ENCODE measurements at places on chromosomes 11 and 22.

- DNase-seq, result peak; percentile 90
These were observed 18.5 kb downstream of the ENDOD1 start for GRCh38 chr11:95108159-95108611.

- DNase-seq, result no peak
These were observed 26.8 kb downstream of the BARX2 start for GRCh38 chr11:129402206-129403171.

DNA sequence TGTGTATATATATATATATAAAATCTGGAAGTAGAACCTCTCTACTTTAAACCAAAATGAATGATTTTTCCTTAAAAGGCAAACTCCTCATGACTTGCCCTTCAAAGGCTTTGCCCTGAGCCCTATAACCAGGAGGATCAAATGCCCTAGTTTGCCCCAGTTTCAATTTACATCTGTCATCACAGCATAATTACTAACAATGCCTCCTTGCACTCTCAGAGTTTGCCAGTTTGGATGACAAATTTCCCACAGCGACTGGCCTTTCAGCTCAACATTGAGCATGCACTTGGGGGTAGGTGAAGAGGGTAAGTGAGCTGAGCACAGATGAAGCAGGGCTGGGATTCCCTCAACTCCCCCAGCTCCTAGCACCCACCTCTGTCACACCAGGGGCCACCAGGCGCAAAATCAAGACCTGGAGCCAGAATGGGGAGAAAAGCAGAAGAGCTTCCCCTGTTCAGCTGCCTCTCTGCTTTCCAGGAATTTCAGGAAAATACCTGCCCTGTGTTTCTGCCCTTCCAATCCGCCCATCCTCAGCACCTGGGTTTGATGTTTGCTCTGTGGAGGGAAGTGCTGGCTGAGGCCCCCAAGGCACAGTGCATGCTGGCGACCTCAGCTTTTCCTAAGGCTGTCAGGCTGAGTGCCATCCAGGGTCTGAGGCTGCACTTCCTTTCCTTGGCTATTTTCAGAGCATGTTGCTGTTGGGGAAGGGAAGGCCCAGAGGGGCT lies 67.5 kb downstream of the ADAMTS15 start:
- DNase-seq, result no peak

- no peak for DNase-seq
These were observed 89.8 kb downstream of the PLEKHA7 start for GRCh38 chr11:16924462-16924825.

- no peak for DNase-seq
These were observed 8.7 kb downstream of the DPP3 start for GRCh38 chr11:66488957-66489356.

- peak; percentile 36 for DNase-seq
These were observed 599 bp downstream of the SIK3 start for GRCh38 chr11:117097389-117098268.

GRCh38 chr11:130721023-130721681 lies 195.1 kb downstream of the SNX19 start:
- DNase-seq, result no peak

DNA sequence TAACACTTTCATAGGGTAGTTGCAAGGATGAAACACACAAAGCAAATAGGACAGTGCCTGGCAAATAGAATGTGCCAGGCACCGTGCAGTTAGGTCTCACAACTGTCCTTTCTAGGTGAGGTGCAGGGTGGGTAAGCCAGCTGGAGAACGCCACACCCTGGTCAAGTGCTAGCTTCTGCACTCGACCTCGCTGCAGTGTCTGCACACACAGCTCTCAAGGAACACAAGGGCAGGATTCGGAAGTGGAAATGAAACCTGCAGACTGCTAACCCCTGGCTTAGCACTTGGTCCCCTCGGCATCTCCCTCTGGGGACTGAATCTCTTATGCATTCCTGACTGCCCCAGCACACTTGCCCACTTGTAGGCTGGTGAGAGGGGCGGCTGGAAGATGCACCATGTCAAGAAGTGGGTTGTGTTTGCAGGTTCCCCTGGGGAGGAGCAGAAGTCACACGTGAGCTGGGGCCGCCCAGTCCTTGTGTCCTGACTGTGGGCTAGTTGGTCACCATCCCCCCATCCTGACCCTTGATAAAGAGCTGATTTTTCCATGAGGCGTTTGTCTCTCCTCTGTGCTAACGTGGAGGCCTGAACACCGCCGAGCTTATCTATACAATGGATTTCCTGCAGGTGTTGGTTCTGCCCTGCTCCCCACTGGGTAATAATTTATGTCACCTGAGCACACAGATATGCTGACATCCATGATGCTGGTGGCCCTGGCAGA lies 89.0 kb downstream of the MICAL2 start:
- peak; percentile 85 for DNase-seq

DNA sequence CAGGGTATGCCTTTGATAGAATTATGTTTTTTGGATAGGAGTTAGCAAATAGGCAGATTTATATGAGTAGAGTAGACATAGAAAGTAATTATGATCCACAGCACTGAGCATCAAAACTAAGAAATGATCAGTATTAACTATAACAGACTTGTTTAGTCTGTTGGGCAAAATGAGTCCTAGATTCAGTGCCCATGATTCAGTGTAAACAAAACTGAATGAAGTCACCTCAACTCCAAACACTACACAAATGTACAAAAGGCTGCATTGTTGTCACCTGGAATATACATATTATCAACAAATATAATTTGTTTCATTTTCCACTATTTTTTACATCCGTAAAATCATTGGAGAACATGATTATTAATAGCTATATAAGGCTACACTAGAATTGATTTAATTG lies 6.7 kb downstream of the UEVLD start:
- no peak for DNase-seq

GRCh38 chr11:103358251-103358650 lies 249.0 kb downstream of the DYNC2H1 start:
- DNase-seq, result no peak

GRCh38 chr22:19169002-19169946 lies 9.3 kb downstream of the SLC25A1 start:
- DNase-seq, result no peak

DNA sequence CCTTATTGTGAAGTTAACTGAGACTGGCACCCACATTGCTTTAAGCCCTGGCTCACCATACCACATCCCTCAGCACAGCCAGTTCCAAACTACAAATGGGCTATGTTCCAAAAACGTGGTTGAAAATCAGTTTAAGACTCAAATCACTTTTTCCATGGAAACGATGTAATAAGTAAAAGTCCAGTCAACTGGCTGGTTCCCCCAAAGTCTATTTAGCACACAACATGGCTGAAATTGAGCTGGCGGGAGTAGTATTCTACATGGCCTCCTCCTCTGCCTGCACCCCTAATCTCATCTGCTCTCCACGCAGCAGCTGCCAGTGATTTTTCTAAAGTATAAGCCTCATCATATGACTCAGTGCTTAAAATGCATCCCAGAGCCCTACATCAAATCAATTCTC lies 40.9 kb upstream of the BIRC3 start:
- DNase-seq, result no peak

DNA sequence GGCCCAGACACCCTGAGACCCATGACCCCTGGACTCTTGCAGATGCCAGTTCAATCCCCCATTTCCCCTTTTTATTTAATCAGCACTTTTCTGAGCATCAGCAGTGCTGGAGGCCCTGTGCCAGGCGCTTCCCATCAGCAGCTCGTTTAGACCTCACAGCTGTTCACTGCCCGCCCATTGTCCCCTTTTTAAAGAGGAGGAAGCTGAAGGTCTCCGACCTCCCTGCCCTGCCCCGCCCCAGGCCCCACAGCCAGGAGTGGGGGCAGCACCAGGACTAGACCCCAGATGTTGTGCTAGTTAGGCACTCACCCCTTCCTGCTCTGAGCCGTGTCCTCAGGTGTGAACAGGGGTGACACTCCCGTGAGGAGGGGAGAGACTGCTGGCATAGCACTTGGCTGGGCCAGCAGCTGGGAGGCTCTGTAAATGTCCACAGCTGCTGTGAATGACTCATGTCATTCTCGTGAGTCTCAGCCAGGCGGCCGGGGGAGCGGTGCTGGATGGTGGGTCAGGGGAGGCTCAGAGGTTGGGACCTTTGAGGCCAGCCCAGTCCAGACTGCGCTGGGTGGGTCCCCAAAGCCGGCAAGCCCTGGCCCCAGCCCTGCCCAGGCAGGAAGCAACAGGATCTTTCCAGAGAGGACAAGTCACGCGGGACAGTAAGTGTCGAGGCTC lies 19.9 kb downstream of the EMID1 start:
- DNase-seq, result peak; percentile 65

DNA sequence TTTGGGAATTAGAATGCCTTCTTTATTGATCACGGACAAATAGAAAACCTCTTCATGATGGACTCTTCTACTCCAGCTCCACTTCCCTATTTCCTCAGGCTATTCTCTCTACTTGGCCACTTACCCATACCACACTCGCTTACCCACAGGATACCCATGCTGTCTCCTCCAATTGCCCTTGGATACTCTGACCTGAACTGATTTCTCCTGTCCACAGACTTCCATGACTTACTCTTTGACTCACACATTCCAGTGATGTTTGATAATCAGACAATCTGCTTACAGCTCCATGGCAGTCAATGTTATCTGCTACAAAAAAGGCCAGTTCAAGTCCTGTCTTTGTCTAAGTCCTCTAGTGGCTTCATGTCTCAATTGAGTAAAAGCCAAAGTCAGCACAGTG lies 292.0 kb upstream of the CTSC start:
- DNase-seq, result no peak

DNA sequence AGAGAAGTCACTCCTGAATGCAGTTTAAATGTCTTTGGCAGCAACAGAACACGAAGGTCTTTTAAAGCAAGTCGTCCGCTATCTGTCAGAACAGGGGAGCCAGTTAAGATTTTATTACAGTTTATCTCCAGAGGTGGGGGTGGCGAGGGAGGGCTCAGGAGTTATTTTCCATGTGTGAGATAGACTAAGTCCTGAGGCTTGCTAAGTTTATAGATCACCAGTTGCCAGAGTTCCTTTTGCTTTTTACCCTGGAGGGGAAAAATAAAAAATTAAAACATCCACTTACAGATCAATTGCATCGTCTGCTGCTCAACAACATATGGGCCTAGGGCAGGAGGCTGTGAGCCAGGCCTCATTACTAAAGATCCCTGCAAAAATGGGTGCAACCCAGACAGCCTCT lies 90.7 kb downstream of the SNX19 start:
- no peak for DNase-seq

DNA sequence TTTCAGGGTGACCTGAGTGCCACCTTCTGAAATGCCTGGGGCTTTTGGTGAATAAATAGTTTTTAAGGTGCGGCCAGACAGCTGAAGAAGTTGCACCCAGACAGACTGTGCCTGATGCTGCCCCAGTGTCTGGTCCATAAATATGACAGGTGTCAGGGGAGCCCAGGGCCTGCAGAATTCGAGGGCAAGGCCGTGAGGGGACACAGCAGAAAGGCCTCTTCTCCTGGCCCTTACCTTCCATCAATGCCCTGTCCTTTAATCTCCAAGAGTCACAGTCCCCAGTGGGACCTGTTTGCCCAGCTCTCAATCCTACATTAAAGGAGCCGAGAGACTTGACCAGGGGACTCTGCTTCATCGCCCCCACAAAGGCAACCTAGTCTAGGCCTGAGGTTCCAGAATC lies 45.7 kb downstream of the NAT10 start:
- DNase-seq, result no peak

DNA sequence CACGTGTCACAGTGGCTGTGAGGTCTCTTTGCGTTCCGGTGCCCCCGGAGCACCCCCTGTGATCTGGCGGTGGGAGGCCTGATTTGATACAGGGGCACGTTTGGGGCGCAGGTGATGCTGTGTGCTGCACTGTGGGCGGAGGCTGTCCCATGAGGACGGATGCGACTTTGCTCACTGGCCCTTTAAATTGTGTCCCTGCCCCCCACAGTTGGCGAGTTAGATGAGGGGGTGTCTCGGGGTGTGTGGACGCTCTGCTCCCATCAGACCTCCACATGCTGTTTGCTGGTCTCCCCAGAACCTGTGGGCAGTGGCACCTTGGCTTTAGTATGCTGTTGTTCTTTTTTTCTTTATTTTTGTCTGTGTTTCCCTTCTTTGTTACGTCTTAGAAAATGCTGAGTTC lies 5.2 kb downstream of the ZBED4 start:
- DNase-seq, result no peak

DNA sequence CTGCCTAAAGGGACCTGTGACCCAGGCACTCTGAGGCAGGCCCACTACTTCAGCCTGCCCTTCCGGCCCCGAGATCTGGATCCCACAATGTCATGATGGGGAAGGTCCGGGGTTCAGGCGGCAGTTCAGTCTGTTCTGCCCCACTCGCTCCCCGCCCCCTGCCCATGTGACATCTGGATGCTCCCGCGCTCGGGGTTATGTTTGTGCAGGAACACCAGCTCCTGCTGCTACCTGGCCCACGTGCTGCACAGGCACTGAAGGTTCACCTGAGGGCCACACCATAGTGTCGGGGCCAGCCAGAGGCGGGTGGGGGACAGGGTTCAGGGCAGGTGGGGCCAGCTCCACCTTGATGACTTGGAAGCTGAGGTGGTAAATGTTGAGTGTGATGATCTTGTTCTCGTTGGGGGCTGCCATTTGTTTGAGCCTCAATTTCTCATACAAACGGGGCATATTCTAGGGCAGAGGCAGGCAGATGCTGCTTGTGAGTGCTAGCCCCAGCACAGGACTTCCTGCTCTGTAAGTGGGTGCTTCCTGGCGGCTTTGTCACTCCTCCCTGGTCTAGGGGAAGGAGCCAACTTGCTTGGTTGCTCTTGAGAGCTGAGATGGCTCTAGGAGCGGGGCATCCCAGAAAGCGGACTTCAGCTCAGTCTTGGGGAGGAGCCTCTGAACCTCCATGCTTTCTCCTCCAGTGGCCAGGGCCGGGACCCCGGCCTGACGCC lies 4.4 kb upstream of the SIPA1 start:
- DNase-seq, result no peak

- no peak for DNase-seq
These were observed 17.5 kb downstream of the NFAM1 start for GRCh38 chr22:42414565-42415303.
